Brain (organoid and tissue), 16 donors: ENCODE measurements at places on chromosomes 6 and 20.

DNA sequence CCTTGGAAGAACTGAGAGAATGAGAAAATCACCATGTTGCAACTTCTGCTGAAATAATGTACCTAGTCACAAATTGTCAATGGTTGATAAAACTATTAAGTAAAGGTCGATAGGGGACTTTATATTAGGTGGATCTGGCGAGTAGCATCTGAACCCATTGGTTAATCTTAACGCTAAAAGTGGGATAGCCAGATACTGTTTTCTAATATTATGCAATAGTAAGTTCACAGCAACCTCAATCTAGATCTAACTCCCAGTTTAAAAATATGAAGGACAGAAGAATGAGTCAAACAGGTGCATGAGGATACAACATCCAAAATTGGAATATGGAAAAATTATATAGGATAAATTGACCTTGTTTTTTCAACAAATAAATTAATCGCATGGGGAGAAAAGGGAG, 18.8 kb downstream of the PSMF1 start:
- no peak for DNase-seq

DNA sequence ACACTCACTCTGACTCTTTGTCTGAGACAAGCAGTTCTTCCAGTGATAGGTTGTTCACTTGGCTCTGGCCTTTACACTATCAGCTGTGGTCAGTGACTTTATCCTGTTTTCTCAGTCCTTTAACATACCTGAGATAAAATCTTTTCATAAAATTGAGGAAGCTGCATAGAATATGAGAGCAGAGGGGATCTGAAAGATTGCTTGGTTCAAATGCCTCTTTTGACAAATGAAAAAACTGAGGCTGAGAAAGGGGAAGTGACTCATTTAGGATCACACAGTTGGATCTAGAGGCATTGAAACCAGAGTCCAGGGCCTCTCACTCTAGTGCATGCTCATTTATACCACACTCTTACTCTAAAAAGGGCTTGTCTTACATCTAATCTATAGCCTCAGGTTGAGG, 277.0 kb upstream of the TBX18 start:
- DNase-seq = no peak

GRCh38 chr6:148708707-148709106, 38.1 kb upstream of the UST start:
- DNase-seq = no peak

DNA sequence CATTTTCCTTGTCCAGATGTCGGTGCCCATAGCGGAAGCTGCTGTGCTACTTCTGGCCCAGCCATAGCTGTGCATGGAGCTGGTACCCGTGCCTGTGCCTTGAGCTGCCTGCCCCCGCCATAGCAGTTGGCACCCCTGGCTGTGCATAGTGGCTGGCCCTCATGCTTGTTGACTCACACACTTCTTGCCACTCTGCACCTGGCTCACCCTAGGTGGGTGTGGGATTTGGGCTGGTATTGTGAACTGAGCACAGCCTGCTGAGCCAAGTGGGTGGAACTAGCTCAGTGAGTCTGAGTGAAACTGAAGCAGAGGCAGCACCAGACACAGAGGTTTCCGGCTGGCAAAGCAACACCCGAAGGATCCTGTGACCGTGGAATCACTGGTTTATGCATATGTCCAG, 689.5 kb upstream of the EYS start:
- DNase-seq = no peak

DNA sequence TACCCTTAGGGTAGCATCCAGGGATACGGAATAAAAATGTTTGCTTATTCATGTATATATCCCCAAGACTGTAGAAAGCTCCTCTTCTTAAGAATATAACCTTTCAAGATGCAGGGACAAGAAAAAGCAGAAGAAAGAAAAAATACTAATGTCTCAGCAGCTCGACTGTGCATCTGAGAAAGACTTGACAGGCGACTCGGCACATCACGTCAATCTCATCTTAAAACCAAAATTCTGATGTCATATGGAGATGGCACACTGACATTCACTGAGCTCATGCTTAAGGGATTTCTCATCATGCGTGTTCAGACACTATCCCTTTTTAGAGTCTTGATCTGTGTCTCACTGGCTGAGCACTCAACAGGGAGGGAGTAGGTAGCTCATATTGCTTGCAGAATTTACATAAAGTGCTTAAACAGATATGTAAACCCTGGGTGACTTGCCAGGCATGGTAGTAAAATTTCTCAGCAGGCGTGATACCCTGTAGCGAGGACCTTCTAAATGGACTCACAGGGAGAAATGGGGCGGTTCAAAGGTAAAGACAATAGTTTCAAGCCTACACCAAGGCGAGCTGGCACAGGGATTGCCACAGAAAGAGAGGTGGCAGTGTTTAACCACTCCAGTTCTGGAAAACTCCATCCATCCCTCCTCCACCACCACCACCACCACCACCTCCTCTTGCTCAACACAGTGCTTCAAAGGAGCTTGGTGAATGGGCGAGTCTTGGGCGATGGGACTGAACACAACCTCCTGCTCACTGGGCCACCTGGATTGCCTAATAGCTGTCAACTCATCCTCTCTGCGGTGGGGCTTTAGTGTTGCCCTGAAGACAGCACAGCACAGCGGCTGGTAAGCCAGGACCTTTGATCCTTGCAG, 330.5 kb downstream of the TFAP2A start:
- DNase-seq = no peak

DNA sequence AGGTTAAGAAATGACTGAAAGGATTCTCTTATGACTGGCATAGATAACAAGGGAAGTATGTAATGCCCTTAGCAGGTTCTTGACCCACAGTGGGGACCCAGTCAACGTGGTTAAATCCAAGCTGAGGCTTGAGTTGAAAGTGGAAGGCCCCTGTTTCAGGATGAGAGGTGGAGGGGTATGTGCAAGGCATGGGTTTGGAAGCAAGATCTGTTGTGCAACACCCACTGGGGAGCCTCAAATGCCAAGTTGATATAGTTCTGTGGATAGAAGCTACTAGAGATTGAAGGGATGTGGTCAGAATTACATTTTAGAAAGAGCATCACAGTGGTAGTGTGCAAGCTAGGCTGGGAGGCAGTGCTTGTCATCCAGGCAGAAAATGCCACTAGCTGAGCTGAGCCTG, 5.1 kb downstream of the PABPC1L start:
- DNase-seq = no peak

DNA sequence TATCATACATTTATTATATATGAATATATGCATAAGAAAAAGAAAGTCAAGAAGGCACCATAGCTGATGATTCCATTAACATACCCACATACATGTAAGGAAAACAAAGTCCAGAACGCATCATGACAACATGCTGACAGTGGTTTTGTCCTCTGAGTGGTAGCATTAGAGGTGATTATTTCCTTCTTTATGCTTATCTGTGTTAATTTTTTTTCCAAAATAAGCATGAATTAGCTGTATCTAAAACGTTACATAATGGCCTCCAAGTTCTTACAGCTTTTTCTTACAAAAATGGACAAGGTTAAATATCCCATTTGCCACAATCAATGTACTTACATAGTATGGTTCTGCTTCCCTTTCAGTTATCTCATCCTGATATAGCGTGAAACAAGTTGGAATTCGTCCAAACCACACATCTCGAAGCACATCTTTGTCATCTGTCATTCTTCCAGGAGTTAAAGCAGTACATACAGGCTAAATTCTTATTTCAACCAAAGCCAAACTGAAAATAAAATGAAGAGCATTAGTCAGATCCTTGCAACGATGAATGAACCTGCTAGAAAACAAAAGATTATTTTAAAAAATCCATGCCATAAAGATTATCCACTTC, 9.7 kb downstream of the ATG5 start:
- no peak for DNase-seq

DNA sequence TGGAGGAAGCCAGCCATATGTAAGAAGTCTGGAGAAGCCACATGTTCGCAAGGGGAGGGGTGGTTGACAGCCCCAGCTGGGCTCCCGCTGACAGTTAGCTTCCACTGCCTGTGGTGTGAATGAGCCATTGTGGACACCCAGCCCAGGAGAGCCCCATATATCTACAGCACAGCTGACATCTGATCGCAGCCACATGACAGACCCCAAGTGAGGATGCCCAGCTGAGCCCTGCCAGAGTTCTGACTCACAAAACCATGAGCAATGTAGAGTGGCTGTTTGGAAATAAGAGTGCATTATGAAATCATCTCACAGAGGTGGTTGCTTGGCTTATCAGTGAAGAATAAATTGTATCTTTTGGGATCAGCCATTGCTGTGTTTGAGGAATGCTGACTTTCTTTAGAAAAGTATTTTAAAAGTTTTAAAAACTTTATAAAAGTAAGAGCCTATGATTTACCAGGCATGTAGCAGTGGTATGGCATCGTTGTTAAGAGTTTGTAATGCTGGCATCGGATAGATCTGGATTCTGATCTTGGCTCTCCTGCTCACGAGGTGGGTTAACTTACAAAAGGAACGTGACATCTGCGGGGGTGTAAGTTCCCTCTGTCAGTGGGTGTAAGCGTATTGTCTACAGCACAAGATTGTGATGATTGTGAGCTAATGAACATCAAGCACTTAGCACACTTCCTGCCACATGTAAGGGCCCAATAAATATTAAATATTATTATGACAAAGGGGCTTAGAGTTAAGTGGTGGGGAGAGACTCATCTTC, 24.1 kb downstream of the CFAP61 start:
- DNase-seq = no peak

DNA sequence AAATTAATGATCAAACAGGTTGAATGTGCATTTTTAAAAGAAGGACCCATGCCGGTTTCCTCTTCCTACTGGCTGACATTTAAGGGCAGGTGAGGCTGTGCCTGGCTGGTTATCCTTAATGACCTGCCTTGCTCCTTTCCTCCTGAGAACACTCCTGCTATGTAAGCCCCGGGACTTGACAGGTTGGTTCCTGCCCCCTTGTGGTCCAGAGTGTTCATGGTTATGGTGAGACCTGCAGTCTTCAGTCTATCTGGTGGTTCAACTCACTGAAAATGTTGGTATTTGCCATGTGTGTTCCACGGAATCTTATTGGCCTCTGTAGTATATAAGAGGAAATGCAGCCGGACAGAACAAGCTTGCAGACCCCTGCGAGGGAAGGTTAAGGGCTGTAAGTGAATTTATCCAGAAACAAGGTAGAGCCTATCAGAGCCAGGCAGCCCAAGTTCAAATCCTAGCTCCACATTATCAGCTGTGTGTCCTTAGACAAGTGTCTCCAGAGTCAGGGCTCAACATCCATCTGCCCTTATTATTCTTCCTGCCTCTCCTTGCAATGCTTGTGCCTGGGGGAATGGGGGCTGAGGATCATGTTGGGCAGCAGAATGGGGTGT, 5.2 kb upstream of the BPIFA3 start:
- DNase-seq = peak; percentile 66

- no peak for DNase-seq
Observed at GRCh38 chr20:45863543-45864470, 6.4 kb downstream of the ZSWIM3 start.

DNA sequence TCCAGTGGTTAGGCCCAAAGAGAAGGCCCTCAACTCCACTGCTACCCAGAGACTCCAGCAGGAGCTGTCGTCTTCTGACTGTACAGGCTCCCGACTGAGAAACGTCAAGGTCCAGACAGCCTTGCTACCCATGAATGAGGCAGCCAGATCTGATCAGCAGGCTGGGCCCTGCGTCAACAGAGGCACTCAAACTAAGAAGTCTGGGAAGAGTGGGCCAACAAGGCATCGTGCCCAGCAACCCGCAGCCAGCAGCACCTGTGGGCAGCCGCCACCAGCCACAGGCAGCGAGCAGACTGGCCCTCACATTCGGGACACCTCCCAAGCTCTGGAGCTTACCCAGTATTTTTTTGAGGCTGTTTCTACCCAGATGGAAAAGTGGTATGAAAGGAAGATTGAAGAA, 8.1 kb downstream of the LYRM2 start:
- DNase-seq = no peak

DNA sequence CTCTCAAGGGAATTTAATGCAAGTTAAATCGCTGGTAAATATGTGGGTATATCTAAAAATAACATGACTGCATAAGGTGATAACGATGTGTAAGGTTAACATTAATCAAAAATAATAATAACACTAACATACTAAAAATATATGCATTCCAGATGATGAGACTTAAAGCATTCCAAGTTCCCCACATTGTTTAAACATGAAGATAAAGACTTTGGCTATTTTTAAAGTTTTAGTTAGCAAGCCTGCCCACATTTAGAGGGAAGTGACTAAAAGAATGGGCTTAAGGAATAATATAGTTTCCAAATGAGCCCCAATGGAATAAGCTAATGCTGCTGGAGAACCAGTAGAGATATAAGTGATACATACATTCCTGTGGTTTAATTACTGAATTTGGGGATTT, 941.3 kb downstream of the TBC1D32 start:
- no peak for DNase-seq

DNA sequence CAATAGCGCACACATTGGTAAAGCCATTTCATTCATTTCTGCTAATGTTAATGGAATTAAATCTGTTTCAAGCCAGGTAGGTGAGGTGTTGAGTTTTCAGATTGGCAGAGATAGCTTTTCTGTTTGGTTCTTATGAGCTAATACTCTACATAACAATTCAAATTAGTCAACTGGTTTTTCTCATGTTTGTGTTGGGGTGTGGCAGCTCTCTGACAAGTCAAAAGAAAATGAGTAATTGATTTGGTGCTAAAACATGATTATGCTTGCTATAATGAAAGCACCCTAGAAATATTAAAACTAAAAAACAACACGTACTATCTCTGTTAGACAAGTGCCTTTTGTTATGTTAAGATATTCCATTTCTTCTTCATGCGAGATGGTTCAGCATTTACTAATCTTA, 13.6 kb downstream of the PPP1R14C start:
- no peak for DNase-seq

- DNase-seq = no peak
Observed at GRCh38 chr20:62507991-62508640, 32.3 kb upstream of the GATA5 start.

- no peak for DNase-seq
Observed at GRCh38 chr20:35820715-35821114, 48.9 kb downstream of the PHF20 start.

GRCh38 chr20:38129893-38130609, 35.0 kb downstream of the TGM2 start:
- DNase-seq = no peak

DNA sequence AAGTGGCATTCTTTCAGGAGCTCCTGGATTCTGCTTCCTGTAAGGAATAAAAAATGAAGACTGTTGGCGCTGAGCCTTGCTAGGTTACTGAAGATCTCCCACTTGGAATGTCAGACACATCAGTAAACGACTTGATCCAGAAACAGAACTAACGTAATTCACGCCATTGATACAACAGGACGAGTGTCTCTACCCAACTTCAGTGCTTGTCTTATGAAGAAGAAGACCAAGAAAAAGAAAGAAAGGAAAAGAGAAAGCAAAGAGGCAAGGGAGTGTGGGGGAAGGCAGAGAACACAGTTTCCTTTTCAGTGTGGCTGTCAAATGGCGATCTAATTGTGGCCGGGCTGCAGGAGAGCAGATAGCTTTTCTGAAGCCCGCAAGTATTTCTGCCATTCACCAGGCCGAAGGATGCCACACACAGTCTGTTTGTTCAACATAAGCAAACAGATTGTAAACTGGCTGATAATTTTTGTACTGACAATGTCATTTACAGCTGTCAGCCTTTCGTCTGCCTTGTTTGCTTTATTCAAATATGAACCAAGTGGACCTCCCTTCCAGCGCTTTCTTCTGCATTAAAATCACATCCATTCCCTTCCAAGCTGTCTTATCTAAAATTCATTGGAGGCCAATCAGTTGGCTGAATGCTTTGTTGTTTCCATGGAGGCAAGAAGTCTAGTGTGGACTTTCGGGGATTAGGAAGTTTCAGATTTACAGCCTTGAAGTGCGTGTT, 180.6 kb downstream of the FOXA2 start:
- DNase-seq = peak; percentile 69

- no peak for DNase-seq
Observed at GRCh38 chr6:130557481-130558112, 191.8 kb downstream of the TMEM200A start.
